GM12892 (cell line): ENCODE measurements at places on chromosomes 6 and 20.

- DNase-seq = no peak
Observed at GRCh38 chr20:2865630-2866029, 7.7 kb upstream of the PTPRA start.

- no peak for DNase-seq
Observed at GRCh38 chr6:76275746-76276145, 203.3 kb upstream of the IMPG1 start.

DNA sequence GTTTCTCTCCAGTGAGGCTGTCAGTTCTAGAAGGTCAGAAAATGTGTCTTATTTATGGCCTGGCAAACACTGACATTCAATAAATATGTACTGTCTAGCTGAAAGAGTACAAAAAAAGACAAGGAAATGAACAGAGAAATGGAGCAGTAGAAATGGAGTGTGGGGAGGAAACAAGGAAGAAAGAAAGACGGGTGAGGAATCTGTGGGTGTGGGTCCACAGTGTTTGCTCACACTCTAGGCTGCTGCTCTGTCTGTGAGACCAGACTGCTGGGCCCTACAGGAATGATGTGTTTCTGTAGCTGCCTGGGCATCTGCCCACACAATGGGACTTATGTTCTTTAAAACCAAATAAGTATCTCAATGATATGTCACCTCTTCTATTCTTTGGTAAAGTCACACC lies 114.2 kb downstream of the MOXD1 start:
- DNase-seq = no peak

GRCh38 chr6:118220429-118221128 lies 313.5 kb downstream of the SLC35F1 start:
- no peak for DNase-seq

GRCh38 chr6:165694296-165694695 lies 31.3 kb upstream of the PDE10A start:
- no peak for DNase-seq

DNA sequence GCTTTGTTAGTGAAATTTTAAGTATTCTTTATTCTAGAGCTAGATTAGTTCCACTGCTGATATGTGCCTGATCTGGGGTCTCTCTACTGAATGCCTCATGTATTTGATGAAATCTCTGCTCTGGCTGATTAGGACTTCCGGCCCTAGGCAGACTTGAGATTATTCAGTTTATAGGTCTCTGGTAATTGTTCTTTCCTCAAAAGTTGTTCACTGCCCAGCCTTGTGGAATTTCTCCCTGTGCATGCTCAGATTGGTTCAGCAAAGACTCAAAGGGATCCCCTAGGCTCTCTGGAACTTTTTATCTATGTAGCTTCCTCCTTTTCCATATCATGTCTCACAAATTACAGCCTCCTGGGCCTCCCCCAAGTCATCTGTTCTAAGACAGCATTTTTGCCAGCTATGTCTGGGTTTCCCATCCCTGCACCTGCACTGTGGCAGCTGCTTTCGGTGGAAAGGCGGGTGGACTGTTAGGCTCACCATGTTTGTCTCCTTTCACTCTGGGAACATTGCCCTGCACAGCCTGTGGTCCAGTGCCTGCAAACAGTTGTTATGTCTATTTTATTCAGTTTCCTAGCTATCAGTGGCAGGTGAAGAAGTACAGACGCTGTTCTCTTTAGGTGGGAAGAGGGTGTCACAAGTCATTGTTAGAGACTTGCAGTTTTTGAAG lies 73.7 kb downstream of the RPP40 start:
- DNase-seq = no peak

- no peak for DNase-seq
Observed at GRCh38 chr6:37305841-37306425, 47.9 kb upstream of the RNF8 start.

- no peak for DNase-seq
Observed at GRCh38 chr6:6863970-6864639, 243.7 kb upstream of the RREB1 start.

- no peak for DNase-seq
Observed at GRCh38 chr6:119308991-119309657, 40.4 kb downstream of the MAN1A1 start.

DNA sequence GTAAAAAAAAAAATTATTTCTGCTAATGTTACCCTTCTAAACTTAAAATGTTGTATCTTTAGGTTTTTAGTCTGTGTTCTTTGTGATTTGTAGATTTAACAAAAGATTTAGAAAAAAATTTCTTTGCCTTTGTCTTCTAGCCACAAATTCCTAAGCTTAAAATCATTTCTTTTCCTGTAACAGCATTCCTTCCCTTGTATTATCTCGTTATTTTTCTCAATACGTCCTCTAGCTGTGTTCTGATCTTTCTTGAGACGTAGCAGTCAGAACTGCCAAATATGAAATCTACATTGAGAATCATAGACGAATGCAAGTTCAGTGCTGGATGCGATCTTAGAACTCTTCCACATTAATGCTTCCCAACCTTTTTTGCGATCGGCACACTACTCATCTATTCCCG lies 283.1 kb downstream of the UTRN start:
- no peak for DNase-seq

DNA sequence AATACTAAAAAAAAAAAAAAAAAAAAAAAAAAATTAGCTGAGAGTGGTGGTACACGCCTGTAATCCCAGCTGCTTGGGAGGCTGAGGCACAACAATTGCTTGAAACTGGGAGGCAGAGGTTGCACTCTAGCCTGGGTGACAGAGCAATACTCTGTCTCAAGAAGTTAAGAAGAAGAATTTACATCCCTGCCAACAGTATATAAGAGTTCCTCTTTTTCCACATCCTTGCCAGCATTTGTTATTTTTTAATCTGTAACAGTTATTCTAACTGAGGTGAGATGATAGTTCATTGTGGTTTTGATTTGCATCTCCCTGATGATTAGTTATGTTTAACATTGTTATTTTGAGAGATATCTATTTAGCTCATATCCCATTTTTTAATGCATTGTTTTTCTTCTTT lies 20.3 kb upstream of the DYNLRB1 start:
- DNase-seq = no peak

DNA sequence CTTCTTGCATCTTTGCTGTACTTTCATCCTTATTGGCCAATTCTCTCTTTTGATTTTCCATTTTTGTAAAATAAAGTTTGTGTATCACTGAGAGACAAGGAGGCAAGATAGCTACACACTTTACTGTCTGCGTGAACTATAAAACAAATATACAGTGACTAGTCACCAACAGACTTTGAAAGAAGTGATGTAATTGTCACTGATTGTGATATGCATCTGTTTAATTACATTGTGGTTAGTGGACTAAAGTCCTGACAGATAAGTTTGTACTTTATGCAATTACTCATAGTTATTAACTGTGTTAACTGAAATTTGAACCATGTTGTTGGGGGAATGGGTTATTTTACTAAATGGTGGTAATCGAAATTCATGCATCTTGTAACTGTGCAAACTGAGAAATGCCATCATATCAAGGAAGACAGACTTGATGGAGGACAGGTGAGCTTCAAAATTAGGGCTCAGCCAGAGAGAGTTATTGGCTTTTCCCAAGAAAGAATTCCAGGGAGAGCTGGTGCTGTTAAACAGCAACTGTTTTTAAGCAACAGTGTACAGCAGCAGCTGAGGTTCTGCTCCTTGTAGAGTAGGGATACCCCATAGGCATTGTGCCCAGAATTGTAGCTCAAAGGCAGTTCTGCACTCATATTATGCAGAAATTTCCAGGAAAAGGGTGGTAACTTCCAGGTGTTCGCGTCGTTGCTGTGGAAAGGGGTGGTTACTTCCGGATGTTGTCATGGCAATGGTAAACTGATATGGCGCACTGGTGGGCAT lies 62.9 kb downstream of the EFHC1 start:
- DNase-seq = no peak

DNA sequence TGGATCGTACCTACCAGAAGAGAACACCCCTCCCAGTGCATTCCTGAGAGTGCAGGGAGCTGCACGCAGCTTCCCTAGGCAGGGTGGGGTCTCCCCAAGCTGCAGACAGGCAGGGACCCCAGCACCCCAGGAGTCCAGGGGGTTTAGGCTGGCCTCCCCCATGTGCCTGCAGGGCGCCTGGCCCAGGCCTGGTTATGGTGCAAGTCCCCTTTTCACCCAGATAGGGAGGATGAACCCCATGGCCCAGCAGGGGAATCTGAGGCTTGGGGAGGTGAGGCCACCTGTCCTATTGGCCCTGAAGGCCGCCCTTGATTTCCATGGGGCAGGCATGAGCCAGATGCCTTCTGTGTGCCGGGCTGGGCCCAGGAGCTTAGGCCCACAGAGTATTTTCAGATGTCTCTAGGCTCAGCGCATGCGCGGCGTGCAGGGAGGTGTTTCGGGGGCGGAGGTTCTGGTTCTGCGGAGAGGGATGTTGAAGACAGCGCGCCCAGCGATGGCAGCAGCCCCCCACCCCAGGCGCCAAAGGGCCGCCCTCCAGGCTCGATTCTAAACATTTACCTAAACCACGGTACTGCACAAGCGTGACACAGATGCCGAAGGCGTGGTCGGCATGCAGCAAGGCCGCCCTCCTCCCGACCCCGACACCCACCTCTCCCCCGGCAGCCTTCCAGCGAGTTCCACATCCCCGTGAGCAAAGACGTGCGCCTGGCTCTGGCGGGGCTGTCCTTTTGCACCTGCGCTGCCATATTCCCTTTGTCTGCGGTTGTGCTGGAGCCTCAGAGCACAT lies 29.4 kb downstream of the COL20A1 start:
- DNase-seq = no peak

DNA sequence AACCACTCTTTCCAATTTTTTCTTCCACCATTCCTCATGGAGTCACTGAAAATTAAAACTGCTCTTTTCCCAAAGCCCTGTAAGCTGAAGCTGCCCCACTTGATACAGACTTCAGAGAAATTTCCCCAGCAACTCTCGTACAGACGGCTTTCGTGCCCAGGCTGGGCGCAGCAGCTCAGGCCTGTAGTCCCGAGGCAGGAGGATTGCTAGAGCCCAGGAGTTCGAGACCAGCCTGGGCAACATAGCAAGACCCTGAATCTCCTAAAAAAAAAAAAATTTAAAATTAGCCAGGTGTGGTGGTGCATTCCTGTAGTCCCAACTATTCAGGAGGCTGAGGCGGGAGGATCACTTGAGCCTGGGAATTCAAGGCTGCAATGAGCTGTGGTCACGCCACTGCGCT lies 6.6 kb downstream of the PPDPF start:
- DNase-seq = no peak

DNA sequence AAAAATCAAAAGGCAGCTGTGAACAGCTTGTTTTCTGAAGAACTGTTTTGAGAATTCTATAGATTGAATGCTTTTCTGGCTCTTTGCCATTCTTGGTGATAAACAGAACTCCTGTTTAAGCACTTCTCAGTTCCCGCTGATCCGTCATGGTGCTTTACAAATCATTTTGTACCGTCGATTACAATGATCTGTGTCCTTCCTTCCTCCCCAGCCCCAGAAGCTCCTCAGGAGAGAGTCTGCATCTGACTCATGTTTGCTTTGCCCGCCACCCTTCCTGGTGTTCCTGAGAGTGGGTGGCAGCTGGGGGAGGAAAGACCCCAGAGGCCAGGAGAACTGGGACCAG lies 538.6 kb upstream of the MARCKS start:
- DNase-seq = no peak

GRCh38 chr6:107458672-107459282 lies 587 bp downstream of the PDSS2 start:
- DNase-seq = peak; percentile 44

DNA sequence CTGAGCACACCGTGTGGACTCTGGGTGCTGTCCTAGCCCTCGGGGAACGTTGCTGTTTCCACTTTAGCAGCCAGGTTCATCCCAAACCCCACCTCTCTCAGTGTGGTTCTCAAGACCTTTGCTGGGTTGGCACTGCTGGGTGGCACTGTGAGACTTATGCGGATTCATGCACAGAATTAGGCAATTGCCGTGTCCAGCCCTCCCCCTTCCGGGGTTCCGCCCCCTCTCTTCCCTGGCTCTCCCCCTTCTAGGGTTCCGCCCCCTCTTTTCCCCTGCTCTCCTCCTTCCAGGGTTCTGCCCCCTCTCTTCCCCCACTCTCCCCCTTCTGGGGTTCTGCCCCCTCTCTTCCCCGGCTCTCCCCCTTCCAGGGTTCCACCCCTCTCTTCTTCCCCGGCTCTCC lies 39.8 kb upstream of the SLCO4A1 start:
- DNase-seq = no peak

- DNase-seq = no peak
Observed at GRCh38 chr6:75874224-75874623, 125.2 kb downstream of the MYO6 start.

DNA sequence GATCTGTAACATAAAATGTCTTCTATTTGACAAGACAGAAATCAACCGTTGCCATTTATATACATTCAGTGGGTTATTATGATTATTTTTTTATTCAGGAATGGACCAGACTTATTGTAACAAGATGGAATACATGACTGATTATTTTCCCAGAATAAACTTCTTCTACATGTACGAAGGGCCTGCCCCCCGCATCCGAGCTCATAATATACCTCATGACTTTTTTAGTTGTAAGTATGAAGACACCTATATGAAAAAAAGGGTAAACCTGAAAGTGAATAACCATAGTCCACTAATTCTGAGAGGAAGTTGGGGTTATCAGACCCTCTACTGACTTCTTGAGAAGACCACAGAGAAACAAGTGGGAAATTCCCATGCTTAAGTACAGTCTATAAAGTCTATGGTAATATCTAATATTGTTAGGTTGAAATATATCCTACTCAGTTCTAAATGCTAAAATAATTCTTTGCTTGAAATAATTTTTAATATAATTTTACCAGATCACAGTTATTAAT lies 15.9 kb downstream of the OR2A4 start:
- no peak for DNase-seq

- DNase-seq = no peak
Observed at GRCh38 chr20:51396365-51396909, 146.1 kb downstream of the NFATC2 start.

- DNase-seq = no peak
Observed at GRCh38 chr20:2217857-2218539, 77.8 kb upstream of the TGM3 start.

DNA sequence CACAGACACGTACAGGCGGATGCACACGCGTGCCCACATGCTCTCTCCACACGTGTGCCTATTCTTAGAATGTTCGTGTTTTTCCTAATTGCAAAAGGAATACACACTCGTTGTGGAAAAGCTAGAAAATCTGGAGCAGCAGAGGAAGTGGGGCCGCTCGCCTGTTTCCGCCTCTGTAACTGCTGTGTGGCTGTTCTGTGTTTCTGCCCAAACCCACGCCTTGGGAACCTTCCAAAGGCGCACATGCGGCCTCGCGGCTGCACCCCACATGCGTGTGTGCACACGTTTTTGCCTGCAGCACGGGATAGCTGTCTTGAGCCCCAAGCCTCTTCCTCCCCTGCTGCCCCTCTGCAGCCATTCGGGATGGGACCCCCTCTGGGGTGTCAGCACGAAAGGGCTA lies 12.2 kb downstream of the SLC17A9 start:
- no peak for DNase-seq

GRCh38 chr6:124995131-124995530 lies 32.9 kb downstream of the RNF217 start:
- DNase-seq = no peak

GRCh38 chr20:35116258-35116657 lies 23.7 kb upstream of the TRPC4AP start:
- no peak for DNase-seq
